GM13976 (cell line): ENCODE measurements at places on chromosomes 11 and 22.
A peak's percentile ranks its signal among the peaks of the same experiment; 100 is the strongest.

DNA sequence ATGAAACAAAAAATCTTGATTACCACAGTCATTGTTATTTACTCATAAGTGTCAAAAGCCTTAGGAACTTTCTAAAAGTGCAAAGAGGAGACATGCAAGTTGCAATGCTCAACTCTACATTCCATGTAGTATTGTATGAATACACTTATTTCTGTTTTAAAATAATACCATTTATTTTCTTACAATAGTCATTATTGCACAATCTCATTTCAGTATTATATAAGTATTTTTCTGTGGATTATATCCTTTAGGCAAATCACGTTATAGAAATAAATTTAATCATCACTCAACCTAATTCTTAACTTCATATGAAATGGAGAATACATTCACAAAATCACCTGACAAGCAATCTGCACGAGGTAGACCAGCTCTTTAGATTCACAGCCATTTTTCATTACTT, 98.8 kb downstream of the ARHGAP32 start:
- DNase-seq = no peak

- DNase-seq = no peak
Observed at GRCh38 chr11:35358391-35358790, 61.0 kb downstream of the SLC1A2 start.

GRCh38 chr11:74265256-74265655, 46.2 kb downstream of the P4HA3 start:
- no peak for DNase-seq

GRCh38 chr22:42080287-42080686, 787 bp downstream of the SMDT1 start:
- no peak for DNase-seq

DNA sequence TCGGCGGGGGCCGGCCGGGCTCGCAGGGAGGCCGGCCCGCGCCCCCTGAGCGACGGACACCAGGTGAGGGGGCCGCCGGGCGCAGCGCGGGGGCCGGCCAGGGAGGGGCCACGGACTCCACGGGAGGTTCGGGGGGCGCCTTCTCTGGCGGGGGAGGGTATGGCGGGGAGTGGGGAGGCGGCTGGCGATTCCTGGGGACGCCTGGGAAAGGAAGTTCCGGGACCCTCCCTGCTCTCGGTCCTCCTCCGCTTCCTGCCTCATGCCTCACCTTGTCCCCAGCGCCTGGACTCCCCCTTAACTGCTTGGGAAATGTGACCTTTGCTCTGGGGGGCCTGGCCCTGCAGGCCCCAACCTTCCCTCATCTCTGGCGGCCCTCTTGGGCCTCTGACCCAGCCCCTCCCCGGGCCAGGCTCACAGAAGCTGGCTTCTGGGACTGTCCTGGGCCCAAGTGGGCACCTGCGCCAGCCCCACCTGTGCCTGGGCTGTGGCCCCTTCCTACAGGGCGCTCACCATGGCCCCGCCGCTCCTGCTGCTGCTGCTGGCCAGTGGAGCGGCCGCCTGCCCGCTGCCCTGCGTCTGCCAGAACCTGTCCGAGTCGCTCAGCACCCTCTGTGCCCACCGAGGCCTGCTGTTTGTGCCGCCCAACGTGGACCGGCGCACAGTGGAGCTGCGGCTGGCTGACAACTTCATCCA, 516 bp downstream of the LRFN4 start:
- DNase-seq = peak; percentile 69

GRCh38 chr11:23310276-23310675, 450.0 kb upstream of the CCDC179 start:
- DNase-seq = no peak

- no peak for DNase-seq
Observed at GRCh38 chr22:33883961-33884808, 36.1 kb downstream of the LARGE1 start.

DNA sequence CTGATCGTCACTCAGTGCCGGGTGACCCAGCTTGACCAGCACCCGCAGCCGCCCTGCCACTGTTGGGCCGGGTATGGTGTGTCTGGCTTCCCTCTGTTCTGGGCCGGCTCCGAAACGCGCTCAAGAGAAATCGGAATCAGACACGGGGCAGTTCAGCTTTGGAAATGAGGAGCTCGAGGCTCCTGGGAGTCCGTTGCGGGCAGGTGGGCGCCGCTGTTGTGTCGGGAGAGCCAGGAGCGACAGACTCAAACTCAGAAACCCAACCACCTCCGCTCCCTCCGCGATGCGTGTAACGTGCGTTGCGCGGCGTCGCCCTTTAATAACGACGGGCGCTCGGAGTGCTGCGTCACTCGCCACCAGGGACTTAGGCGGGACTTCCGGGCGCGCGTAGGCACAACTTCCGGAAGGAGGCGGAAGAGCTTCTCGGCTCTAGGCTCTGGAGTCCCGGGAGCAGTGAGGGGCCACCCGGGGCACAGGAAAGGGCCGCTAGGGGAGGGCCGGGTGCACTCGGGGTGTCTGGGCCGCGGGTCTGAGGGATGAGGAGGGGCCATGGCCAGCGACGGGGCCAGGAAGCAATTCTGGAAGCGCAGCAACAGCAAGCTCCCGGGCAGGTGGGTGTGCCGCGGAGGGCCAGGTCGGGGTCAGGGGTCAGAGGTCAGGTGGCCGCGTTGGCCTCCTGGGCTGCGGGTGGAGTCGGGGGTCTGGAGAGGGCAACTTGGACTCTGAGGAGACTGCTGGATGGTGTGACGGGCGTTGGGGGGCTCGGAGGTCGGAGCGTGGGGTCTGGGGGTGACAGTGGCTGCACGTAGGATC, at the start of gene TBC1D22A:
Gene TBC1D22A, plus strand, starts transcription at position 413 of the 813 bp plus-strand sequence. Its CDS starts 137 bp downstream, at position 550.
- DNase-seq = peak; percentile 96

- DNase-seq = no peak
Observed at GRCh38 chr22:48090332-48090672, 1327.9 kb downstream of the TBC1D22A start.

DNA sequence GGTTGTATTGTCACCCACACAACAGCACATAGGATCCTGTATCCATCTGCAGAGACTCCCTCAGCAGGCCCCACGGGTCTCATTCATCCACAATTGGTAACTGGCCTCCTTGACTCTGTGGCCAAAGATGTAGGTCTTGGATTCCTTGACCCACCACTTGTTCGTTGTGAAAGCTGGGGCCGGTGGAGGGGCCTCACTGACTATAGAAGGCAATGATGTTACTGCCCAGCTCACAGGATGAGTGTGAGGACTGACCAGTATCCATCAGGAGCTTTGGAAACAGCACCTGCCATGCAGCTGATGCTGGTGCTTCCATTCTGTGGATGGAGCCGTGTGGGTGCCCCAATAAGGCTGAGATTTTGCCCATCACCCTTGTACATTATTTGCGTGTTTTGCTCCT, 615.7 kb downstream of the BRD1 start:
- no peak for DNase-seq

- no peak for DNase-seq
Observed at GRCh38 chr11:110160437-110160836, 67.2 kb downstream of the ZC3H12C start.
